ENCODE measurements at places on chromosomes 16 and 17.

DNA sequence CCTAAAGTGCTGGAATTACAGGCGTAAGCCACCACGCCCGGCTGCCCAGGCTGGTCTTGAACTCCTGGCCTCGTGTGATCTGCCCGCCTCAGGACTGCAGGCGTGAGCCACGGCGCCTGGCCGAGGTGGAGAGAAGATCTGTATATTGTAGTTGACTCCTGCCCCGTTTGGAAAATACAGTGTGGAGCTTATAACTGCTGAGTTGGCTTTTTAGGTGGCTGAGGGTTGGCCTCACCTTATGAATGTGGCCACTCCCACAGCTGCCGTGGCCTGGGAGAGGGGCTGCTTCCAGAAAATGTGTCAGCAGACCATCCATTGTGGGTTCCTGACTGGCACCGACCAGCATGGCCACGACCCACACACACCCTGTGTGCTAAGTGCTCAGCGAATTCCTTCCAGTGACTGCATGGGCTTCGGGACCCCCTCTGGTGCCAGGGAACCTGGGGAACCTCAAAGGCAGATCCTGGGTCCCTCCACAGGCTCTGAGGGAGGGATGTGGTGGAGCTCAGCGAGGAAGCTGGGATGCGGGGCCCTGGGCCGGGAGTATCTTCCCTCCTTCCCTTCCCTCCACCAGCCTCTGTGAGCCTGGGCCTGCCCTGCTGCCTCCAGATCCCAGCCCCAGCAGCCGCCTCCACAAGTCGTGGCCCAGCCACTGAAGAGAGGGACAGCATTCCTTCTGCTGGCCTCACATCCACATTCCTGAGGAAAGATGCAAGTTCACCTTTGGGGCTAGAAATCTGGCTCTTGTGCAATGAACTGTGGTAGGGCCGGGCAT, 10.9 kb upstream of the RAB11FIP3 start:
- no peak for DNase-seq

GRCh38 chr16:68784226-68784625, 47.1 kb downstream of the CDH1 start:
- no peak for DNase-seq

DNA sequence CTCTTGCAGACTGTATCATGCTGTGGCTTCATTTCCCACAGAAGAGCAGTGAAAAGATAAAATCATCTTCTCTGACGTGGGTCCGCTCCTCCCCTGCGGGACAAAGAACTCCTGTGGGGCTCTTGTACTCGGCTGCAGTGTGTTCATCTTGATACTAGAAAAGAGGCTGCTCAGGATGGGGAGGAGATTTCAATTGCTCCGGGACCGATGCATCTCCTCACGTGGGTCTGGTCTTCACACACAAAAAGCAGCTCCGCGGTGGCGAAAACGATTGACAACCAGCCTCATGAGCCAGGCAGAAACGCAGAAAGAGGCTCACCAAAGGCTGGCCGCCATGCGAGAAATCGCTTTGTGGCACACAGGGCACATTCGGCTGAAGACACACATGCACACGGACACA, 14.4 kb upstream of the KCNJ18 start:
- no peak for DNase-seq

GRCh38 chr17:61955619-61956018, 27.8 kb upstream of the INTS2 start:
- no peak for DNase-seq

DNA sequence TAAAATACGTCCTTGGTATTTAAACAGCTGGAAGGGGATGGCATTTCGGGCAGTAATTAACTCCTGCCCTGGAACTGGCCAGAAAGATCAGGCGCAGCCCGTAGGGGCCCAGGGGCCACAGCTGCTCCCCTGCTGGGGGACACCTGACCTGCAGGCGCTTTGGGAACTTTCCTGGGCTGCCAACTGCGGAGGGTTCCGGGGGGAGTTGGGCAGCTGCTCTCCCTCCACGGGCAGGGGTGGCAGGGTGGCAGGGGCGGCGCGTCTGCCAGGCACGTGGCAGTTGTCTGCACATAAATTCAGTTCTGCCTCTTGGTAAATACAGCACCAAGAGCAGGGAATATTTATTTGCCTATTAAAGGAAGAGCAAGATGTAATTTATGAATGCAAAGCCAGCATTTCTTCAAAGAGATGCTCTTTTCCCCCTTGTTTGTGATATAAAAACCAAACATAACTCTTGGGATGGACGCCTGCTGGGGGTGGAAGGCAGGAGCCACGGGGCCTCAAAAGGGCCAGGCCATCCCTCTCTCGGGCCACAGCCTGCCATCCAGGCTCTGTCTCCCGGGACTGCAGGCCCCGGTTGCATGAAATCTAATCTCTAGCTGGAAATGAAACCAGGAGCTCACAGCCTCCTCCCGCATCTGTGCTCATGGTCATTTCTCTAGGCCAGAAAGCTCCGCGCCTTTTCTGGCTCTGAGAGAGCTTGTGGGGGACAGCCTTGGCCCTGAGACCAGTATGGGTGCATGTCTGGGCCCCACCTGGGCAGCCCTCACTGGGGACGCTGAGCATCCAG, 29.9 kb upstream of the CHMP6 start:
- no peak for DNase-seq

GRCh38 chr17:40497695-40498094, 3.7 kb downstream of the TNS4 start:
- DNase-seq: no peak

- DNase-seq: peak; percentile 72
Measured at GRCh38 chr17:73595479-73595878, 48.8 kb downstream of the SDK2 start.

GRCh38 chr16:86524029-86524428, 13.7 kb downstream of the FOXF1 start:
- DNase-seq: no peak

DNA sequence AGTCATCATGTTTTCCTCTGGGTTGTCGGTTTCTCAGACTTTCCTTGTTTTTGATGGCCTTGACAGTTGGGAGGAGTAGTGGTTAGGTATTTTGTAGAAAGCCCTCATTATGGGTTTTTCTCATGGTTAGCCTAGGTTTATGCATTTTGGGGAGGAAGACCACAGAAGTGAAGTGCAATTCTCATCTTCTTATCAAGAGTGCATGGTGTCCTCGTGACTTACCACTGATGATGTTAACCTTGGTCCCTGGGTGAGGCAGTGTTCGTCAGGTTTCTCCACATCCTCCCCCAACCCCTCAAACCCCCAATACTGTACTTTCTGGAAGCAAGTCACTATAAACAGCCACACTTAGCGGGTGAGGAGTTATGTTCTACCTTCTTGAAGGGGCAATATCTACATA, 42.3 kb downstream of the BPTF start:
- no peak for DNase-seq

DNA sequence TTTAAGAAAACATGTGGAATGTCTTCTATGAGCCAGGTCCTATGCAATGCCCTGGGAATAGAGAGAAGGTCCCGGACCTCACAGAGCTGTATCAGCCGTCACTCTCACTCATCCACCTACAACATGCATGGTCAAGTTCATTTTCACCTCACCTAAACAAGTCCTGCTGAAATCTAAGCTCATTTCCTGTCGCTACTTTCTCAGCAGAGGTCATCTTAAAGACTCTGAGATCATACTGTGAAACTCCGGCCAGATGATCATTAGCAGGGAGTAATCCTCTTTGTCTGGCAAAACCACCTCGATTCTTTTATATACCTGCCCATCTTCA, 66.2 kb upstream of the LYRM9 start:
- DNase-seq: no peak

GRCh38 chr17:4583782-4584100, 588 bp upstream of the SMTNL2 start:
- DNase-seq: peak; percentile 39

DNA sequence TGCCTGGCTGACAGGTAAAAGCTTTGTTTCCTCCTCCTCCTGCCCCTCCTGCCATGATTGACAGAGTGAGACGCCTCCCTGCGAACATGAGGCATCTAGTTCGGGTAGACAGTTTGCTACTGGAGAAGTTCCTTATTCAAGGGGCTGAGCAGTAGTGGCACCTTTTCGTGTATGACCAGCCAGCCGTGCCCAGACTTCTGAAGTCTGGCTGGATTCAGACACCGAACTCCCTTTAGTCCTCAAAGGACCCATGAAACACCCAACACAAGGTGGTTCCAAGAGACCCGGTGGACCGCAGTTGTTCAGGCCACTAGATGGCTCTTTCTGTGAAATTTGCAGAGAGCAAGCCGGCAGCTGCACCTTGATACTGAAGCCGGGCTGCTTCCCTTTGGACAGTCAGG, 192.8 kb downstream of the XYLT1 start:
- peak; percentile 22 for DNase-seq

DNA sequence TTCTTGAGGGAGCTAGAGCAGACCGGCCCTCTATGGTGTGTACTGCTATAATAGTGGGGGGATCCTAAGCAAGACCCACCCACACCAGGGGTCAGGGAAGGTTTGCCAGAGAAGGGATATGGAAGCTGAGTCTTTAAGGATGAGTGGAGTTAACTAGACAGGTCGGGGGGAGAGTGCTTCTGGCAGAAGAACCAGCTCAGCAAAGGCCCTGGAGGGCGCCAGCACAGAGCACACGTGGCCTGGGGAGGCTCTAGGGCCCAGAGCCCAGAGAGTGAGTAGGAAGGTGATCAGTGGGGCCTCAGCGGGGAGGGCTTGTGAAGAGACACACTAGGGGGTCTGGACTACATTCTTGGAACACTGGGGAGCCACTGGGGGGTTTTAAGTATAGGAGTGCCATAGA, 21.1 kb downstream of the NGFR start:
- DNase-seq: no peak
